HEK293T (cell line): ENCODE measurements at places on chromosomes 2 and 18.
A peak's percentile ranks its signal among the peaks of the same experiment; 100 is the strongest.

- no peak for DNase-seq
These were observed 27.9 kb downstream of the RAB27B start for GRCh38 chr18:54856105-54856646.

GRCh38 chr18:45290364-45290763 lies 324.9 kb upstream of the SLC14A2 start:
- no peak for DNase-seq

DNA sequence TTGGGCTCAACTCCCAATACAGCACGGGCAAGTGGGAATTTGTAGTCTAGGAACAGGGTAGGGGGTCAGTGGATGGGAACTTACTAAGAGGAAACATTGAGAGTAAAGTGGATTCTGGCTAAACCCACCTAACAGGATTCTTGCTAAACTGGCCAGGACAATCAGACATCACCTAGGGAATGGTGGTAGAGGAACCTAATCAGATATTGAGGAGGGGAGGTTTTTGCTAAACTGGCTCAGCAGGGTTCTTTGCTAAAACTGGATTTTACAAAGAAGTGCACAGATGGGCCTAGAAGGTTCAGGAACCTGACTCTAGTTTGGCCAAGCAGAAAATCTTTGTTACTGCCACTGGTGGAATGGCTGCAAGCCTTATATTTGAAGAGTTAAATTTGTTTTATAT lies 55.9 kb downstream of the INPP4A start:
- no peak for DNase-seq

DNA sequence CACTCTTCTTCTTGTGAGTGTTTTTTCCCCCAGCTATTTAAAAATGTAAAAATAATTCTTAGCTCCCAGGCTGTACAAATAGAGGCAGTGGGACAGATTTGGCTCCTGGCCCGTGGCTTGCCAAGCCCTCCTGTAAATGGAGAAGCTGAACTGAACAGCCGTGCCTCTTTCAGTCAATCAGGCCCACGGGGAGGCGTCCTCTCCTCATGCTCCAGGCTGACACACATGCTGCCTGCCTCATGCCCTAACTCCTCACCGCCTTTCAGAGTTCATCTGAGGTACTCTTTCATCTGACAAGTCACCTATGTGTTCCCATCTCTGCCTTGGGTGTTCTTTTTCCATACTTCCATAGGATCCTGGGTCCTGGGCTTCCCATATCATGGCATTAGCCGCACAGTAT lies 58.9 kb downstream of the BMP10 start:
- no peak for DNase-seq

GRCh38 chr2:7795778-7796563 lies 878.8 kb downstream of the RNF144A start:
- DNase-seq = no peak

DNA sequence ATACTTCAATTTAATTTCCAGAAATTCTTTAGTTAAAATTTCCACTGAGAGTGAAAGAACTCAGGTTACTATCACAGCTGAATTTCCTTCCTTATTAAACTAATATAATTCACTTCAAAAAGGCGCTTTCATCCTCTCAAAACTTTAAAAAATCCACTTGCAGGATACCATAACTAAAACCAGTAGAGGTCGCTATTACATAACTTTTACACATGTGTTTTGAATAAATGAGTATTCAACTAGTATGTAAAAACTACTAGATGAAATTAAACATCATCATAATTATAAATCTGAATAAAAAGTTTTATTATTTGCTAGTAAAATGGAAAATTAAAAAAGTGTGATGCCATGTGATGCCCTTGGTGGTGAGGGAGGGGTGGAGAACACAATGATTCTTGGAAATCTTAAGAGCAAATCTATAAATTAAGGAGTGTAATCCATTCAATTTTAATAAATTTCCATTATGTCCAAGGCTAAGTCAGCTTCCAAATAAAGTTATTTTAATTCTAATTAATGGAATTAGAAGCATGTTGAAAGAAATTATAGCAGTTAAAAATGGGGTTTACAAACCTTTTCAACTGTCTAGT lies 61.4 kb downstream of the SOS1 start:
- peak; percentile 9 for DNase-seq

GRCh38 chr2:236935631-236936445 lies 149.9 kb upstream of the COPS8 start:
- DNase-seq = no peak

GRCh38 chr2:242085941-242086621 lies 216.6 kb downstream of the RTP5 start:
- no peak for DNase-seq

- DNase-seq = peak; percentile 75
These were observed 213.6 kb downstream of the TNS1 start for GRCh38 chr2:217789003-217789735.

DNA sequence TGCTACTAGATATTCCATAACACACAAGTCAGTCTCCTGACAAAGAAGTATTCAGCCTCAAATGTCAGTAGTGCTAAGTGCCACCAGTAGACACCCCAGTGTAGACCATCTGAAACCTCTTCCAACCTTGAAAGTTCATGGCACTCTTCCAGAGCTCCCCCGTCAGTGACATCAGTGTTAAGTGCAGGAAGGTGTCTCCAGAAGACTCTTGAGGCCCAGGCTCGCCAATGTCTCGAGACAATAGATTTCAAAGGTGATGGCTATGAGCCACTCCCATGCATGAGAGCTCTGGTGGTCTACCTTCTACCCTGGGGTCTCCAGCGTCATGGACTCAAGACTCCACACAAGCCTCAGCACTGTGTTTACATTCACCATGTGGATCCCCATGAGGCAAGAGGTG lies 183.8 kb downstream of the SMAD2 start:
- DNase-seq = no peak

- no peak for DNase-seq
These were observed 41.2 kb downstream of the CTIF start for GRCh38 chr18:48580066-48580465.
